Hematopoietic multipotent progenitor cell treated with erythropoietin and hydrocortisone succinate and interleukin-3 and kit ligand, for 15 days (in vitro differentiated cells): ENCODE measurements at places on chromosomes 7 and 10.

DNA sequence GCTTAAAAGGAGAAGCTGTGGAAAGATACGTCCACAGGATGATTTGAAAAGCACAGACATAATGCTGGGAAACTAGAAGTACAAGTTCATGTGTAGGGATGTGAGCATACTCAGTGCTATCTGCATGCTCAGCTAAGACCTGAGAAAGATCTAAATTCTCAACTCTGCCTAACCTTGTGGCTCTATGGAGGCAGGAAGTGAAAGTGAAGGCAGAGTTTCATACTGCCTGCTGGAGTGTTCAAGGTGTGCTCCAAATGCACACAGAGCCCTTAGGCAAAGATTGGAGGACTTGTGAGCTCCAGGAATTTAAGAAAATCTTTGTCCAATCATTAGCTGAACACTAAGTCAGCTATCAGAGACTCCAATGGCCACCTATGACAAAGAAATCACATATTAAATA lies 190.9 kb downstream of the RNLS start:
- DNase-seq = no peak

DNA sequence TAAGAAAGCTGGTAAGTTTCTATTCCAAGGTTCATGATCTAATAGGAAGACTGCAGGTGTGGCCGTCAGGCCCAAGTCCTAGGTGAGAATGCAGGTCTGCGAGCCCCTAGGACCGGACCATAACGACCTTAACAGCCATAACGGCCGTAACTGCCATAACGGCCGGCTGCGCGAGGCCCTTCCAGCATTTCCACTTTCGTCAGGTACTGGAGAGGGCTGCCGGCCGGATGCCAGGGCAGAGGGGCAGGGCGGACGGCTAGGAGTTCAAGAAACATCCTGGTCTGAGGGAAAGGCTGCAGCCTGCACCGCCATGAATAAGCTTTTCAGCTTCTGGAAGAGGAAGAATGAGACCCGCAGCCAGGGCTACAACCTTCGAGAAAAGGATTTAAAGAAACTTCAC lies at the start of gene ANKRD7:
ANKRD7 (plus strand) TSS at position 184 of the 400 bp plus-strand sequence; CDS start at position 311, 127 bp downstream.
- no peak for DNase-seq

- DNase-seq = no peak
Observed at GRCh38 chr10:30422151-30422695, 11.8 kb upstream of the MAP3K8 start.

DNA sequence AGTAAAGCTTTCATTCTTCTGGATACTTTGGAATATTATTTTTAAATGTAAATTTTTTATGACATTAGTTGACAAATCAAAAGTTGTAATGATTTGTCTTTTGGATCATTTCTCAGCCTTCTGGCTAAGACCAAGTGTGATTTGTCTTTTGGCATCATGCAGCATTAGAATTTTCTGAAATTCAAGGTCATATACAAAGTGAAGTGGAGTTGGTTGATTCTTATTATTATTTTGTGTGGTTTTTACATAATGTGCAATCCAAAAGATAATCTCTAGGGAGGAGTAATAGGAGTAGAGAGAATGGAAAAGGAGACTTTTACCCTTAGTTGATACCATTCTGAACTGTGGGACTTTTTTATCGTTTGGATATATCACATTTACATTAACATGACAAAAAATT lies 24.2 kb upstream of the SEPTIN7 start:
- DNase-seq = no peak

DNA sequence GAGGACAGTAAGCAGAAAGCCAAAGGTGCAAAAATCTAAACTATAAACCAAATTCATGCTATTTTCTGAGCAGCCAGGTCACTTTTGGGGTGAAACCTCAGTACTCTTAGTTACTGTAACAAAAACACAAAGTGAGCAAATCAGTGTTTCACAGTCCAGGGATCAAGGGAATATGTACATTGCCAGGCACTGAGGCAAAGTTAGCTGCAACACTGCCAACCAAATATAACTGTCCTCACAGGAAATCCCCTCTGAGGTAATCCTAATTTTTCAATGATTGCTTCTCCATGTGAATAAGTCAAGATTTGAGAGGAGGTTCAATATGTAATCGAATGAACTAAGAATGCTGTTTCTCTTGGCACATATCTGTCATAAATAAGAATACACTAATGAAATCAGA lies 229.7 kb downstream of the TSPAN12 start:
- no peak for DNase-seq
